Stimulated activated CD4-positive, alpha-beta T cell treated with anti-CD3 and anti-CD28 coated beads, Interleukin-12 subunit alpha, Interleukin-12 subunit beta, amount 100 ng/mL, for 24 hours (primary cell): ENCODE measurements at places on chromosomes 12 and 14.

- DNase-seq, result no peak
Measured at GRCh38 chr14:21749306-21749868, 75.8 kb upstream of the OR4E1 start.

DNA sequence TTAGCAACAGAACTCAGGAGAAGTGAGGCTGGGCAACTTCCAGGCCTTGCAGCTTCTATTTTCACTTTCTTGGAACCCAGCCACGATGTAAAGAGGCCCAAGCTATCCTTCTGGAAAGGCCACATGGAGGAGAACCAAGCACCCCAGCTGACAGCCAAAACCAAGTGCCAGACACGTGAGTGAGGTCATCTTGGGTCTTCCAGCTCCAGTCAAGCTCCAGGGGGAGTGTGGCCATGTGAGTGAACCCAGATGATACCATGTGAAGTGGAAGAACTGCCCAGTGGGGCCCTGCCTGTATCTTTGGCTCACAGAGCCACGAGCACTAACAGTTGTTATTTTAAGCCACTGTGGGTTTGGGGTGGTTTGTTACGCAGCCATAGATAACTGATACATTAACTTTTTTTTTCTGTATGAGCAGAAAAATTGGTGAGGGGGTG lies 126.8 kb upstream of the MAP1LC3B2 start:
- no peak for DNase-seq

DNA sequence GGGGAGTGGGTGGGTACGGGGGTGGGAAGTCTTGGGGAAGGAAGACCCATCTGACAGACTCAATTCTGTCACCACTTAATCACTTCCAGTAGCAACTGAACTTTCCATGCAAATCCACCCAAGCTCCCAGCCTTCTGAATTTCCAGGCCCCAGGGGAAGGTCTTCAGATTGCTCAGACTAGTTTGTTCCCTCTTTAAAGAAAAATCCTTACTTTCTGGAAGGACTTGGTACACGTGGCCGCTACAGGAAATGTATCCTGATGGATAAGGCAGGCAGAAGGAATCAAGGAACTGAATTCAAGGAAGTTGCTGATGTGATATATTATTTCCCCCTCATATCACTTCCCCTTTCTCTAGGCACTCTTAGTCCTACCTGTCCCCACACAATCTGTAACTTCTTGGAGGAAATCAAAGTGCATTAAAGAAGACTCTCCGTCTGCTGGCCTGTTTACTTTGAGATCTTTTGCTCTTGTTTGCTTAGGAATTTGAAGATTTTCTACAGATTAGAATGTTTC lies 6.4 kb downstream of the NFKBIA start:
- no peak for DNase-seq

- DNase-seq, result no peak
Measured at GRCh38 chr14:66237741-66238140, 248.4 kb upstream of the CCDC196 start.

- no peak for DNase-seq
Measured at GRCh38 chr12:19641235-19642080, 202.2 kb downstream of the AEBP2 start.

DNA sequence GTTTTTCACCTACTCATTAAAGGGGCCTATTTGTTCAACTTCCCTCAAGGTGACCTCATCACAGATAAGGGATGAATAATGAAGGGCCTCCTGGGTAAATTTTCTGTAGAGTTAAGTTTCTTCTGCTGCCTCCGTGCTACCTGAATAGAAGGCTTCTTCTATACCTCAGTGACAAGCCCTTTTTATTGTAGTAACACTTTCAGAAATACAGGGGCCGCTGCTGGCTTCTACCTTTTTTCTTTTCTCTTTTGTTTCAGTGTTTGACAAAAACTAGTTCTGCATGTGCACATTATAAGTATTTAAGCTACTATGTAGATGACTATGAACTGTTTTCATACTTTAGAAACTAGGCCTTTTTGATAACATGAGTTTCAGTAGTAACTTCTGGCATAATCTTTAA lies 207.0 kb downstream of the NAV3 start:
- no peak for DNase-seq

DNA sequence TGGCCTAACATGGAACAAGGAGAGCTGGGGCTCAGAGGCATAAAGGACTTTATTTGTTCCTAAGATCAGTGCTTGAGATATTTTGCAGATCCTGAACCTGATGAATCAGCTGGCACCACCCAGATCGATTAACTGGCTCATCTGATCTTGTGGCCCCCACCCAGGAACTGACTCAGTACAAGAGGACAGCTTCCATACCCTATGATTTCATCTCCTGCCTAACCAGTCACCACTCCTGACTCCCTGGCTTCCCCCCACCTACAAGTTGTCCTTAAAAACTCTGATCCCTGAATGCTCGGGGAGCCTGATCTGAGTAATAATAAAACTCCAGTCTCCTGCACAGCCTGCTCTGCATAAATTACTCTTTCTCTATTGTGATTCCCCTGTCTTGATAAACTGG lies 5.1 kb downstream of the C12orf56 start:
- peak; percentile 34 for DNase-seq

DNA sequence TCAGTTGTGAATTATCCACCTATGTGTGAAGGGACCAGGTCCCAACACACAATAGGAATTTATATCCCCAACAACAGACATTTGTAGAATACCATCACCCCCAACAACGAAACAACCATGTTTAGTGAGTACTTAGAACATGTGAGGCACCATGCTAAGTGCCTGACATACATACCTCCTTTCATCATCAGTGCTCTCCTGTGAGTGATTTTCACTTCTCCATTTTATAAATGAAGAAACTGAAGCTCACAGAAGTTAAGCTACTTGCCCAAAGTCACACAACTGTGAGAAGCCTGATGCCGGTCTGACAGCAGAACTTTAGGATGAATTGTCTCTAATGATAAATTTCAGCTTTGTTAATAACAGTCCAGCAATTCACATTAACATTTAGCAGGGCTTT lies 35.4 kb downstream of the SPTB start:
- DNase-seq, result no peak

- DNase-seq, result no peak
Measured at GRCh38 chr14:104361921-104362681, 217.5 kb upstream of the C14orf180 start.

DNA sequence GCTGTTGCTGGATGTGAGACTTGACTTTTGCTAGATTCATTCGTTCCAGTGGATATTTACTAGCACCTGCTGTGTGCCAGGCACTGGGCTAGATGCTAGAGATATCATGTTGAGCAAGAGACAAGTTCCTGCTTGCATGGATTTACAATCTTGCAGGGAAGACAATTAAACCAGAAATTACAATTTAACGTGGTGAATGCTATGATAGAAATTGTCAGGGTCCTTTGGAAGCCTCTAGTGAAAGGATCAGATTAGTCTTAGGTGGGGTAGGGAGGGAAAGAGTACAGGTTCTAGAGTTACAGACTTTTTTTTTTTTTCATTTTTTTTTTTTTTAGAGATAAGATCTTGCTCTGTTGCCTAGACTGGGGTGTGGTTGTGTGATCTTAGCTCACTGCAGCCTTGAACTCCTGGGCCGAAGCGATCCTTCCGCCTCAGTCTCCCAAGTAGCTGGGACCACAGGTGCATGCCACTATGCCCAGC lies 36.7 kb downstream of the SPATS2 start:
- no peak for DNase-seq

GRCh38 chr14:70891737-70892136 lies 15.5 kb upstream of the PCNX1 start:
- DNase-seq, result no peak

GRCh38 chr12:52788192-52788875 lies 7.6 kb downstream of the KRT3 start:
- DNase-seq, result no peak

GRCh38 chr14:30445852-30446251 lies 113.1 kb upstream of the G2E3 start:
- DNase-seq, result no peak

GRCh38 chr14:94397289-94398181 lies 9.1 kb upstream of the SERPINA1 start:
- DNase-seq, result no peak

- DNase-seq, result no peak
Measured at GRCh38 chr12:56897844-56898361, 36.3 kb downstream of the SDR9C7 start.

DNA sequence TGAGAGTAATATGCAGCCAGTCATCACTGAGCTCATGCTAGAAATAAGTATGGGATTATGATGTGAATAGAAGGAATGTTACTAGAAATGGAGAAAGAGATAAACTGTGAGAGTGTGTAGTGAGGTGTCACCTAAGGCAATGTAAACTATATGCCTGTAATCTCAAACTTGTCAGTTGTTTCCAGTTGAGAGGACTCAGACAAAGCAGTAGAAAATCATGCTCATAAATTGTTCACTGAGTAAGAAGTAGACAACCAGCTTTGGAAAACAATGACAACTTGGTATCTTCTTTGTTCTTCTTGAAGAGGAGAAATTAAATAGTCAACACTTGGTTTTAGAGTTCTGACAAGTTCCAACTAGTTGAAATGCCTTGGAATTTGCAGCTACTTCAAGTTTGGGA lies 148.5 kb upstream of the OR4E1 start:
- no peak for DNase-seq

DNA sequence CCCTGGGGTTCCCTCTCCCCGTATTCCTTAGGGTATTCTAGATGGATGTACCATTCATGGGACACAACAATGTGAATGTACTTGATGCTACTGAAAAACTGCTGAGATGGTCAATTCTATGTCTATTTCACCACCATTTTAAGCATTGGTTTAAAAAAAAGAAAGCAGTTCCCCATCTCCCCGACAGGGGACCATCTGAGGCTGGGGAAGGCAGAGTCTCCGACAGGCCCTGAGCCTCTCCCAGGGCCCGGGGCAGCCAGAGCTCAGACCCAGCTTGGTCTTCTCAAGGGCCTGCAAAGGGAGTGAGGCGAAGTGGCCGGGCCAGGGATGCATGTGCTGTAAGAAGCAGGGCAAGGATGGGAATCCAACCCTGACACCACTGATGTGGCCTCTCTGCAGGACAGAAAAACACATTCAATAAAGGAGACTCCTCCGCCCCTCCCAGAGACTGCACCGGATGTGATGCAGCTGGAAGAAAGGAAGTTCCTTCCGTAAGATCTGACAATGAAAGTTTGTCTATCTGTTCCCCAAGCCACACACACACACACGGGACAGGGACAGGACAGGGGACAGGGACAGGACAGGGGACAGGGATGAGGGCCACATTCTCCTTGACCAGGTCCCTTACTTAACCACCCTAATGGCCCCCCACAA lies 234.1 kb downstream of the BCL11B start:
- DNase-seq, result no peak

GRCh38 chr12:70637303-70638085 lies at the start of gene PTPRB:
Gene PTPRB, minus strand, starts transcription at chr12:70637429. Its CDS starts 34 bp downstream, at chr12:70637395.
- no peak for DNase-seq

DNA sequence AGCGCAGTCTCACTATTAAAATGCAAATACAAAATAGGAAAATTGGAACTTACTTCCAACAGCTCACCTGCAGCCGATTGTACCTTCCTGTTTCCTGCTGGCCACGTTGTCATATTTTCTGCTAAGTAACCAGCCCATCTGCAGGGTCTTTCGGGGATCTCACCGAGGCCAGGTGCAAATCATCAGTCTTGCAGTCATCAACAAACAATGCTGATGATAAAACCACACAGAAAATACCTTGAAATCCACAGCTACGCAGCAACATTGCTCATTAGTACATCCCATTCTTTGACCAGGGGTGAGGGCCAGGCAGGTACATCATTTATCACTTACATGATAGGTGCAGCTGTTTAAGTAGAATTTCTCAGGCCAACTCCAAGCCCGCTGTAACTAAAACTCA lies 406.9 kb downstream of the TMEM121 start:
- DNase-seq, result no peak

DNA sequence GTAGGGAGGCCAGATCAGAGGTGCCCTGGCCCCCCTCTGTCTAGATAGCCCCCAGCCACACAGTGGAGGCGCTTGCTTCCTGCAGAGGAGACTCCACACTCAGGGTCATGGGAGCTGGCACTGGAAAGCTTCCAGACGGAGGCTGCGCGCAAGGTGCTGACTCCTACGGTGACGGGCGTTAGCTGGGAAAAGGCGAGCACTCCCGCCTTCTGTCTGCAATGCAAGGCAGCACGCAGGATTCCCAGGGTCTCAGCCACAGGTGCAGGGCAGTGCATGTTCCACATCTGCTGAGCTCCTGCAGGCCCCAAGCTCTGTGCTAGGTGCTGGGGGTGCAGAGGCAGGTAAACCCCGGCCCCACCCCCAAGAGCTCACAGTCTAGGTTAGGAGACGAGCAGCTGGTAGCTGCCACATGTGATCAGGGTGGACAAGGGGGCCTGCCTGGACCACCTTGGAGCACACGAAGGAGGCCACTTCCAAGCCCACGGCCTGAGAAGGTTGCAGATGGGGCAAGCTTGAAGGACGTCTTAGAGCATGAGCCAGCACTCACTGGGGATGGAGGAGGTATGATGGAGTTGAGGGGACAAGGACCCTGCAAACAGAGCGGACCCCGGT lies 310.9 kb upstream of the DIO3 start:
- no peak for DNase-seq

GRCh38 chr14:79580906-79581305 lies 630.4 kb downstream of the DIO2 start:
- no peak for DNase-seq

DNA sequence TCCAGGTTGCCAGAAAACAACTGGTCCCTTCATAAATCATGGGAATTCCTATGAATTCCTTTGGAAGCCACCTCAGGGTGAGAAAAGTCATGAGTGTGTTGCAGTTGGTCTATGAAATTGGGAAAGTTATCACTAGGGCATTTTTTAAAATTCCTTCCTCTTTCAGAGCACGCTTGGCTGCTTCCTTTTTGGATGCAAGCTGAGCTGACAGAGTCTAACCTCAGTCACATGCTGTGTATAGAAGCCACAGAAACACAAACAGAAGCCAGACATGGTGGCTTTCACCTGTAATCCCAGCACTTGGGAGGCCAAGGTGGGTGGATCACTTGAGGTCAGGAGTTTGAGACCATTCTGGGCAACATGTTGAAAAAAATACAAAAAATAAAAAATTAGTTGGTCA lies 21.7 kb upstream of the HELB start:
- DNase-seq, result no peak

DNA sequence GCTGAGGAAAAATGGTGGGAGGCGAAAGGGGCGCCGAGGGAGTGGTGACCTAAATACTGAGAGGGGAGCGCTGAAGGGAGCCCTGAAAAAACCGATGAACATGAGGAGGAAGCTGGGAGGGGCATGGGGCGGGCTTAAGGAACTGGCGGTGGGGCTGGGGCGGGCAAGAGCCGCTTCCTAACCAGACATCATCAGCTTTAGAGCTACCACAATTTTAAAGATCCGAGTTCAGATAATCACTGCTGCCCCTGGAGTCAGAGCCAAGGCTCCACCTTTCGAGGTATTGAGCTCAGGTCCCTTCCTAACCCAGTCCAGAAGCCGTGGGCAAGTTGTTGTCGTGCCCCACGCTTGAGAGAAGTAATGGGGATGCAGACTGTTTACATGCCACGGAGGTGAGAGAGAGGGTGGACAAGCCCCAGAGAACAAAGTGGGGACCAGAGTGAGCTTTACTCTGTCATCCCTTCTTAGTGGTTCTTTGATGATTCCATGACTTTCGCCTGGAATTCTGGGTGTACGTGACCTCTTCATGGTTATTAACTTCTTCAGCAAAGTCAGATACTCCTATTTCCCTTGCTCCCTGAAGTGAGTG lies 393 bp downstream of the ORMDL2 start:
- DNase-seq, result no peak

- no peak for DNase-seq
Measured at GRCh38 chr12:67645601-67646000, 2.9 kb upstream of the DYRK2 start.

GRCh38 chr14:29926701-29927375 lies 809 bp downstream of the PRKD1 start:
- no peak for DNase-seq
